CD4-positive, alpha-beta T cell treated with Interleukin-2 at 100 ng/mL for 4 hours (primary cell): ENCODE measurements at places on chromosomes 3 and 15.

DNA sequence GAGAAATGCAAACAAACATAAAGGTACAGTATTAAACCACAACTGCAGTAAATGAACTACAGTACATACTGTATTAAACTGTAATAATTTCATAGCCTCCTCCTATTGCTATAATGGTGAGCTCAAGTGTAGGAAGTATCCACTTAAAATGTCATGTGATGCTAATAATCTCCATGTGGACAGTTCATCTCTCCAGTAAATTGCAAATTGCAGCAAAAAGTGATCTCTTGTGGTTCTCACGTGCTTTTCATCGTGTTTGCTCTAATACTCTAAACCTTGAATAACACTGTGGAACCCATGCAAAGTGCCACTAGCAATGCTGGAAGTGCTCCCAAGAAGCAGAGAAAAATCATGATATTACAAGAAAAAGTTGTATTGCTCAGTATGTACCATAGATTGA, 9.2 kb upstream of the FNDC3B start:
- DNase-seq = no peak

DNA sequence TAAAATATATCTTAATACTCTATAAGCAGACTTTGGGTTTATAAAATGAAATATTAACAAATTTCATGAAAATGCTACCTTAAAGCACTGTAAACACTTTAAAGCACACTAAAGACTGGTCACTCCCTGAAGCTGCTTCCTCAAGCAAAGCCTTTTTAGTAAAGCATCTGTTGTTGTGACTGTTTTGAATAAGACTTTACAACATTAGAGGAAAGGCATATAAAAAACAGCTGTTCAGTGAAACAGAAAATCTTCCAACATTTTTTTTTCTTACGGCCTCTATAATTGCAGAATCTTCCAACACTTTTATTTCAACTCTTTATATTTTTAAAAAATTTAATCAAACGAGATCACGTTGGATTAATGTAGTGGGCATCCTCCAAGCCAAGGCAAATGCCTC, 48.1 kb downstream of the GRK7 start:
- DNase-seq = no peak

GRCh38 chr15:42270551-42270950, 2.5 kb upstream of the GANC start:
- DNase-seq = no peak

GRCh38 chr3:149042789-149043386, 43.4 kb downstream of the HLTF start:
- DNase-seq = no peak
